ENCODE measurements at places on chromosomes 5 and 9.

DNA sequence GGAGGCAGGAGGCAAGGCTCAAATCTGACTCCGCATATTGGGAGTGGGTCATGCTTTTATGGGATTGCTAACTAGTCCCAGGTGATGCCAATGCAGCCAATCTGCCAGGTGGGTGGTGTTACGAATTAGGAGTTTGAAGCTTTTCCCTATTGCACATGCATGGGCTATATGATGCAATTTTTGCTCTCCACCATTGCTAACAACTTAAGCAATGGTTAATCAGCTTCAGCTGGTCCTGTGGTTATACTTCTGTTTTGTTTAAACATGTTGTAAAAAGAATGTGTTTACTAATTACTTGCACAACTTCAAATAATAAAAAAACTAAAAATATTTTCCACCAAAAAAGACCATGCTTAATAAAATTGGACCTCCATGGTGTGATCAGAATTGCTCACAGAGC lies 55.7 kb downstream of the SHC3 start:
- DNase-seq: no peak

GRCh38 chr9:35658968-35659220 lies 802 bp downstream of the CCDC107 start:
- DNase-seq: no peak

- DNase-seq: no peak
These were observed 18.3 kb downstream of the AKNA start for GRCh38 chr9:114369216-114370130.

- no peak for DNase-seq
These were observed 34.4 kb downstream of the AHRR start for GRCh38 chr5:355958-356357.

DNA sequence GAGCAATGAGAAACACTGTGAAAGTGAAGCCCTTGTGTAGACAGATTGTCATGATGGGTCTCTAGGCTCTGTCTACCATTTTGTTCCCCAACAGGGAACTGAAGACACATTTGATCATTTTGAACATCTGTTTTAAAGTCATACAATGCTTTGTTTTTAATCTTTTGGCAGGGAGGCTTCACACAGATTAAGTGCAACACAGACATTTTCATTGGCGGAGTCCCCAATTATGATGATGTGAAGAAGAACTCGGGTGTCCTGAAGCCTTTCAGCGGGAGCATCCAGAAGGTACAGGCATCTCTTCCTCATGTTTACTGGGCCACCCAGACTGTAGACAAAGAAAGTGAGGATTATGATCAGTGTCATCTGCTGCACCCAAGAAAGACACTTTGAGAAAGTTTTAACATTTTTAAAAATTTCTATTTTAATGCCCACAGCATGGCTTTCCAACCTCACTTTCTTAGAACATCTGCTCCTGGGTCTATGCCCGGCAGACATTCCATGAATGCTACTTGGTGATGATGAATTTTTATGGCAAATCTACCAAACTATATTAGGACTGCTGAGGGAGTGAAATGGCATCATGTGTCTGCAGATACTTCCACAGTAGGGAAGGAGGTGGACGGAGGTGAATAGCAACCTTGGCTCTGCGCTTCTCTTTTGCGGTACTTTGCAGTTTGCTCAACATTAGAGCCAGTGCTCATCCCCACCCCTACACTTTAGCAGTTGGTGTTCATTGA lies 121.3 kb downstream of the LIFR start:
- DNase-seq: no peak

Measured in activated naive CD4-positive, alpha-beta T cell treated with Interleukin-2 at 50 U/mL for 16 hours (primary cell).